ENCODE measurements at places on chromosomes 3 and 15.

- no peak for DNase-seq
Observed at GRCh38 chr3:95506174-95506573, 1308.2 kb upstream of the EPHA6 start.

GRCh38 chr3:38516669-38517068 lies 20.5 kb downstream of the EXOG start:
- no peak for DNase-seq

GRCh38 chr15:64694816-64695215 lies 80.6 kb downstream of the RBPMS2 start:
- no peak for DNase-seq

- DNase-seq = no peak
Observed at GRCh38 chr3:77222701-77223100, 182.8 kb downstream of the ROBO2 start.

GRCh38 chr3:128993461-128994172 lies at the start of gene CFAP92:
TSS of gene CFAP92 (minus strand) at chr3:128994076. CDS start at chr3:128993304, 772 bp downstream.
- DNase-seq = peak; percentile 86

DNA sequence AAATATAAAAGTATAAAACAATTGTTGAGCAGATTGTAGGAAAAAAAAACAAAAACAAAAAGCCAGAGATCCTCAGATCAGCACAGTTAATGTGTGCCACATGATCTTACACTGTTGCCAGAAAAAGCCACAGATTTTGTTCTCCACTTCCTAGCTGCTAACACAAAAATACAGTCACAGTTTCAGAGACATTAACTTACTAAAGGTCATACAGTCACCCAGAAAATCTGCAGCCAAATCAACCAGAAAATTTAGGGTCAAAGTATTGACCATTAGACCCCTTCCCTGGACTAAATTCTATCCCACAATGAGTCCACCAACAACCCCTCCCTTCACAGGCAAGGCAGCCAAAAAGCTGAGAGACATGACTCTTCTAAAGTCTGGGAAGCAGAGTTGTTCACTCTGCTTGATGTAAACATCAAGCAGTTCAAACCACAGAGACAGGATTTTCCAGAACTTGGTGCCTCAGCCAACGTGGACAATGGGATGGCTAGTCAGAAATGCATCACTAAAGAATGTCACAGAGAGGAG lies 59.1 kb downstream of the SST start:
- DNase-seq = no peak

DNA sequence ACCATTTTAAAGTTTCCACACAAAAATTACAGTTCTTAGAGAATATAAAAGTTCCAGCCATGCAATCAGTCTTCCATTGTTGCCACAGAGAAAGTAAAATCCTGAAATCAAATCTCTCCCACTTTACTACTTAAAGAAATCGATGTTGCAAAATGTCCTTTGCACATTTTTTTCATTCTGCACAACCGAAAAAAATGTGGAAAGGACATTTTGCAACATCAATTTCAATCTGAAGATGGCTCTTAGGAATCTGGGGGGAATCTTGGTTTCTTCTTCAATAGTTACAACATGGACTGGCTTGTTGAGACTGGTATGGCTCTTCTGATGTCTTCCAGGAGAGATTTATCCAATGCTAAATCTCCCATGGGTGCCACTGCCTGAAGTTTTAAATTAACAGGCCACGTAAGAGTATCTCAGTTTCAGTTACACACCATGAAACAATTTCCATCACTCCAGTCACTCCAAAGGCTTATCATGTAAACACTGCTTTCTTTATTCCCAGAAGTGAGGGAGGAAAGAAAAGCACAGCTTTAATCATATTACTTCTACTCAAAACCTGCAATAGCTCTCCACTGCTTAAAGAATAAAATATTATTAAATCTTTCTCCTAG lies 55.8 kb upstream of the CTNNB1 start:
- DNase-seq = no peak

- DNase-seq = no peak
Observed at GRCh38 chr3:106191211-106191610, 322.4 kb upstream of the CBLB start.

- no peak for DNase-seq
Observed at GRCh38 chr3:1609416-1609815, 489.2 kb upstream of the CNTN4 start.

DNA sequence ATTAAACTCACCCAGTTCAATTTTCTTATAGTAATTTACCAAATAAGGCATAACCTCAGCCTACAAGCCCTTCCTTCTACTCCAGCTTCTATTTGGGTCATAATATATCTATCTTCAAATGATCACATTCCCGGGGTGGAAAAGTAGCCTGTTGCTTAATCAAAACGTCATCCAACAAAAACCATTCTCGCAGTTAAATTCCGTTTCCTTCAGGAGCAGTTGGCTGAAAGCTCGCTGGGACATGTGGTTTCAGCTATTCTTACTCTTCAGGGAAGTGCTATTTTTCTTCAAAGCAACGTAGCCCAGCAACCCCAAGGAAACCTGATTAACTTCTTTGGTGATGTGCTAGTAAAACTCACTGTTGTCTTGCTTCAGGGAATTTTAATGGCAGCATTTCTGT lies 59.6 kb downstream of the MAGI1 start:
- DNase-seq = no peak

GRCh38 chr15:79440355-79440908 lies 8.3 kb downstream of the MINAR1 start:
- no peak for DNase-seq

DNA sequence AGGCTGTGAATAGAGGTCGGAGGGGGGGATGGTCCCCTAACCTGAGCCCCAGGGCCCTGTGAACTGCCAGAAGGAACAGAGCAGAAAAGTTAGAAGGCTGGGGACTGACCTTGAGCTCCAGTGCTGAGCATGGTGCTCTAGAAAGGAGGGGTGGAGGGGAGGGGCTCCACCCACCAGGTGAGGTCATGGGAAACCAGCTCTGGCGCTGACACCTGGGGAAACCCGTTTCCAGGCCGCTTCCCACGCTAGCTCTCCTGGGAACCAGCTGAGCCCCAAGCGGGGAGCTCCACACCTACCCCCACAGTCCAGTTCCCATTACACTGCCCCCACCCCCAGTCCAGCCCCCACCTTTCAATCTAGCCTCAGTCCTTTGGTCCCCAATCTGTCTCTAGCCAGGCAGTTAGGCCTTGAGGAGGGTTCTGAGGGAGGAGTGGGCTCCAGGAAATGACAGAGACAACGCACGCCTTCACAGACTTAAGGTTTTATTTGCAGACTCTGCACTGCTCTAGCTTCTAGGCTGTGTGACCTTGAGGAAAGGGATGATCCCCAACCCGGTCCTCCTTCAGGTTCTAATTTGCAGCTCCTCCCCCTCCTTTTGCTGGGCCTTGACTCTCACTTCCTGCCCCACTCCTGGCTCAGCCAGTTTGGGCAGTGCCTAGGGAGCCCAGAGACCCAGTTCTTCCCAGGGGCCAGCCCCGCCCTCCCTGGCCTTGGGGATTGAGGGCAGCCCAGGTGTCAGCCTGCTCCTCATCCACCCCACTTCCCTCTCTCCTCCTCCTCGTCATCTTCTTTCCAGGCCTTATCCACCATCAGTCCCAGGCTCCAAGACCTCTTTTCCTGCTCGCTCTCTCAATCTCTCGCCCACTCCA lies 2.1 kb downstream of the RHOV start:
- DNase-seq = no peak

GRCh38 chr3:67386451-67386850 lies 268.0 kb downstream of the SUCLG2 start:
- DNase-seq = no peak

DNA sequence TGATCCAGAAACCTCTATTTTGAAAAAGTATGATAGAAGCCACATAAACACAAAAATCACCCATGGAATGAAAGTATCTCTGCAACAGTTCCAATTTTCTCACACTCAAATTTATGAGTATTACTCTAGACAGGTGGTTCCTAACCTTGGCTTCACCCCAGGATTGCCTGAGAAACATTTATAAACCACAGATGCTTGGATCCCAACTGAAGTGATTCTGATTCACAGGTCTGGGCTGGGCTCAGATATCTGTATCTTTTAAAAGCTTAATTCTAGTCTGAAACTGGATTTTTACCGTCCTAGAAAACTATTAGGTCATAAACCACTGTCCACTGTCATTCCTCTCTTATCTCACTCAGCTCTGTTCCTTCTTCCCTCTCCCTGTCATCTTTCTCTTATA lies 7.4 kb upstream of the SST start:
- no peak for DNase-seq

DNA sequence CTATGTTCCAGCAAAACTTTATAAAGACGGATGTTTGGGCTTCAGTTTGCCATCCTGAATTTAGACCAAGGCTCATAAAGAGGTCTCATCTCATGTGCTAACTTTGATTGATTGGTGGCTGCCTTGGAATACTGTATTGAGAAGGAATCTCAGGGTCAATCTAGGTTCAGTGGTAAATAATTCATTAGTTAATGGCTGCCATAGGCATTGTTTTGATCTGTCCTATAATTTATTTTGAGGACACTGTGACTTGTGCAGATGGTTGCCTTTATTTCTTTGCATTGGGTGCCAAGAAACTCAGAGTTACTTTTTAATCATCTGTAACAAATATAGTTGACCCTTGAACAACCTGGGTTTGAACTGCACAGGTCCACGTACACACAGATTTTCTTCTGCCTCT lies 159.8 kb downstream of the B3GALNT1 start:
- DNase-seq = no peak

DNA sequence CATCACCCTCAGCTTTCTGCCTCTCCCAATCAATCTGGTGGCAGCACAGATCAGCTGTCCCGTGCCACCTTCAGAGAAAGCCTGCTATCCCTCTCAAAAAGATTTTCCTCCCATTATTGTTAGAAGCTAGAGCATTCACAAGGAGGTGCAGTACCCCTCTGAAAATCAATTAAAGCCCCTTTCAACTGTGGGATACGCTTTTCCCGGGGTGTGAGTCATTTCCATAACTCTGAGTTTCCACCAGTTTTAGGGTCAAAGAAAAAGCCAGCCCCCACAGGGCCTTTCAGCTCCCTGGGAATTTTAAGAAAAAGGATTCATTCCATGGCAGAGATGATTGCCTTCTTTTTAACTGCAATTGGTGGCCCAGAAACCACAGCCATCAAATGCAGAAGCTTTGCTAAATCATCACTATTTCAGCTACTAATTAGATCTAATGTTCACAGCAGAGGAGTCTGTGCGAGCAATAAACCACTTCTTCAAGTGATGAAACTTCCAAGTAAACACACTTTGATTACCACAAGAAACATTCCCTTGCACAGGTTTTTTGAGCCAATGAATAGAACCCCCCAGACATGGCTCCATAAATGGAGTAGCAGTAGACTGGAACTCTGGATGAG lies 270.0 kb upstream of the TPRG1 start:
- no peak for DNase-seq

GRCh38 chr15:92098869-92099268 lies 245.4 kb downstream of the SLCO3A1 start:
- no peak for DNase-seq

GRCh38 chr15:84890670-84891162 lies 6.3 kb downstream of the SLC28A1 start:
- no peak for DNase-seq

DNA sequence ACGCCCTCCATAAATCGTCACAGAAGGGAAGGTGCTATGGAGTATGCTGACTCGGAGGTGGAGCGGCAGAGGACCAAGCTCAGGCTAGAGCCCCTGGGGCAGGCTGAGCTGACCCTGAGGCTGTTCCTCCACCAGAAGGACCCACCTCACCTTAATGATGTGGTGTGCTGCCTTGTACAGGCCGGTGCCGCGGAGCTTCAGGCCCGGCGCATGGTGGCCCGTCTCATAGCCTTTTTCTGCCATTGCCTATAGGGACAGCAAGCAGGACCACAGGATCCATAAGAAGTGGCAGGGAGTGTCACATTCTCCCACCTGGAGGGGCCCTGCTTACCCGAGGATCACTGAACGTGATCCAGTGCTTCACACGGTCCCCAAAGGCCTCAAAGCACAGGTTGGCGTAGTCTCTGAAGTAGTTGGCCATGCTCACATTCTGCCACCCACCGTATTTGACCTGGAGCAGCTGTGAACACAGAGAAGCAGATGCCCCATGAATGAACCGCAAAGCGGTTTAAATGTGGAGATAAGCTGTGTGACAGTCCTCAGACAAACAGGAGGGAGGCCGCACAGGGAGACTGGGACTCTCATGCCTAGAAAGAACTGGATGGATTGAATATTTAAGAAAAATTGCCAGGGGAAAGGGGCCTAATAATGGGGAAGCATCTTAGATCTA lies 4.8 kb downstream of the LCTL start:
- no peak for DNase-seq

DNA sequence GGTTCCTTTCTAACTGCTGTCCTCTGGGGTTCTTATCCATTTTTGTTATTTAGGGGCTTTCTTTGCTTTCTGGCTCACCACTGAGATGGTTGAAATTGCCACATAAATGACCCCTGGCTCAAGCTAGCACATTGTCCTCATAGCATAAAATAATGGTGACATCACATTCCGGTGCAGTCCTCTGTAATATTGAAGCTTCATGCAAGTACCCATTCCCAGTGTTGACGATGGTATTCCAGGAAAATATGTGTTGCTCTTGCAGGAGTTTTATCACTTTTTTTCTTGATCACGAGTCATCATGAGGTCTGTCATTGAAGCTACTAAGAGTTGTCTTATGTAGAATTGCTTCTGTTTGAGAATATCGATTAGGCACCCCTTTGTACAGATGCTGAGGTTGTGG lies 56.1 kb downstream of the CRTC3 start:
- DNase-seq = no peak
